NCI-H1417 (cell line): ENCODE measurements at places on chromosomes 16 and 17.

DNA sequence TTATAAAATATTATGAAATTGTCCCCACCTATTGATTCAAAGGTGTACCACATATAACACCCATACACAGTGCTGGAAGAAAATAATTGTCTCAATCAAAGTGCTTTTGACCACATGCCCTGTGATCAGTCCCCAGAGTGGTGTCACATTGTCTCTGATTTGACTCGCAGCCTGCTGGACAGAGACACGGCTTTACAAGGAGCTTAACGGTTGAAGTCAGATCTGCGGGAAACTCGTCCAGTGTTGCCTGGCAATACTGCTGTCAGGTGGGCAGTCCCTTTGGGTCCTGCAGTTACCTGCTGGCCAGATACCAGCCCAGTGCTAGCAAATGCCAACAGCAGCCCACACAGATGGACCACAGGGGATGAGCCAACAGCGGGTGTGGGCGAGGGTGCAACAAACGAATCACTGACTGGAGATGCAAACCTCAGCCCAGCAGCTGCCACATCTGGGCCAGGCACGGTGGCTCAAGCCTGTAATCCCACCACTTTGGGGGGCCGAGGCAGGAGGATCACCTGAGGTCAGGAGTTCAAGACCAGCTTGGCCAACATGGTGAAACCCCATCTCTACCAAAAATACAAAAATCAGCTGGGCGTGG, 26.2 kb upstream of the SSTR2 start:
- DNase-seq: peak; percentile 54

GRCh38 chr17:74943808-74944522, 8.3 kb downstream of the OTOP3 start:
- DNase-seq: no peak

DNA sequence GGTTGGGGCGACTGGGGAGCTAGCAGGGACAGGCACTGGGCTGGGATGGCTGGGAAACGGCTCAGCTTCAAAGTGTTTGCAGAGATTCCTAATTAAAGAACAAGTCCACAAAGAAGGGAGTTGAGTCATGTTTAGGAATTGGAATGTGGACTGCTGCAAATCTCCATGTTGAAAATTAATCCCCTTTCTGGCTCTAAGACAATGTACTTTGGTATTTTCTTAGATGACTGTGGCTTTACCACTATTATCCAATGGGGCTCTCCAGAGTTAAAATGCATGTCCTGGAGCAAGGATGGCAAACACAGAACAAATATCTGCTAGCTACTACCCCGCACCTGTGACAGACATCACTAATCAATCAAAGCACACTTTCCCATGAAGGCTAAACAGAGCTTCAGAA, 22.2 kb upstream of the WSCD1 start:
- DNase-seq: no peak

GRCh38 chr17:8163978-8164814, 1.4 kb upstream of the VAMP2 start:
- DNase-seq: no peak

- no peak for DNase-seq
Measured at GRCh38 chr17:18848501-18848900, 9.4 kb upstream of the PRPSAP2 start.

DNA sequence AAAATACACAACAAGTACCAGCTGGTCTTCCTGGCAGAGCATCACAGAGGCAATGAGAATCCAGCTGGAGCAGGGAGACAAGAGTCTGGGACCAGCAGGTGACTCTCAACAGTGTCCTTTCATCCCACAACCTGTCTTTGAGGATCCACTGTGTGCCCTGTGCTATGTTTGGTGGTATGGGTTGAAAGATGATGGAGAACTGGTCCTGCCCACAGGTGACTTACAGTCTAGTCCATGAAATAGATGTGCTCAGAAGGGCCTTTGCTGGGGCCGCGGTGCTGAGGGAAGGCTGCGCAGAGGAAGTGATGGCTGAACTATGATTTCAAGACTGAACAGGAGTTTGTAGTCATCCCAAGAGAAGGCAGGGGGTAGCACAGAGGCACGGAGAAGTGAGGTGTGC, 17.9 kb downstream of the WNT3 start:
- DNase-seq: no peak

- DNase-seq: no peak
Measured at GRCh38 chr17:50318501-50319285, 27.2 kb upstream of the XYLT2 start.

GRCh38 chr17:73592079-73592415, 52.2 kb downstream of the SDK2 start:
- DNase-seq: no peak

DNA sequence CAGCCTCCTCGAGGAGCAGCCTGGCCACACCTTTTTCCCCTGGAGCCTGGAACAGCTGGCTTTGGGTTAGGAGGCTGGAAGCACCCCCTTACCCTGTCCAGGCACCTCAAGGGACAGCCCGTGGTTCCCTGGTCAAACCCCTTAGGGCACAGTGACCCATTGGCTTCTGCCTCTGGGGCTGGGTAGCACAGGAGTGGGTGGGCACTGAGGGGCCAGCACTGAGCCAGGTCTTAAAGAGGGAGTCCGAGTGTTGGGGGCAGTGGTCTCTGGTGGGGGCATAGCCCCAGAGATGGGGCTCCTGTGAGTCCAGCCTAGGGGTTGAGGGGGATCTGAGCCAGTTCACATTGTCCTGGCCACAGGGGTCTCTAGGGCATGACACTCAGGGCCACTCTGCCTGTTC, 15.4 kb downstream of the OTOP3 start:
- DNase-seq: no peak

GRCh38 chr17:63039899-63040602, 74.0 kb downstream of the TANC2 start:
- DNase-seq: peak; percentile 53

DNA sequence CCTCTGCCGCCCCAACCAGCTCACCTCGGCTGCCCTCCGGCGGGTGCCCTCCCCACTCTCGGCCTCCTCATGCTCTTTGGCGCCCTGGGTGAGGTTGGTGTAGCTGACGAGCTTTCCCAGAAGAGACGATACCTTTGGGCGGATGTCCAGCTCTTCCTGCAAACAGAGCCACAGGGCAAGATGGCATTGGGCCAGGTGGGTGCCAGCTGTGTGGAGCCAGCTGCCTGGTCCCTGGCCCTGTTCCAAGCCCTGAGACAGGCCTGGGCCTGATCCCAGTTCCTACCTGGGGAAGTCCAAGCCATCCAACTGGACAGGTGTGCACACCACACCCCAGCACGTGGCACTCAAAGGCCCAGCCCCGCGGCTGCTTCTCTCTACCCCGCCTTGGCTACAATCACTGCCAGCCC, 6.9 kb downstream of the SLC12A4 start:
- DNase-seq: peak; percentile 98

GRCh38 chr16:27779641-27780164, 229.8 kb downstream of the KATNIP start:
- peak; percentile 30 for DNase-seq

- DNase-seq: no peak
Measured at GRCh38 chr16:84228256-84228838, 11.5 kb downstream of the KCNG4 start.

DNA sequence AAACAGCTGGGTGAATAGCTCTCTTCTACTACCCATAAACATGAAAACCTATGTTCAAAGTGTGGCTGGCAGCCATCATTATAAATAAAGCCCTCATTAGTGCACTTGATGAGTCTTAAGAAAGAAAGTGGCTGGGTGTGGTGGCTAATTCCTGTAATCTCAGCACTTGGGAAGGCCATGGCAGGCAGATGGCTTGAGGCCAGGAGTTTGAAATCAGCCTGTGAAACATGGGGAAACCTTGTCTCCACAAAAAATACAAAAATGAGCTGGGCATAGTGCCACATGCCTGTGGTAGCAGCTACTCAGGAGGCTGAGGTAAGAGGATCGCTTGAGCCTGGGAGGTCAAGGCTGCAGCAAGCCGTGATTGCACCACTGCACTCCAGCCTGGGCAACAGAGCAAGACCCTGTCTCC, 28.3 kb upstream of the APPBP2 start:
- no peak for DNase-seq

- DNase-seq: no peak
Measured at GRCh38 chr17:76686538-76687297, 24.0 kb downstream of the MXRA7 start.

DNA sequence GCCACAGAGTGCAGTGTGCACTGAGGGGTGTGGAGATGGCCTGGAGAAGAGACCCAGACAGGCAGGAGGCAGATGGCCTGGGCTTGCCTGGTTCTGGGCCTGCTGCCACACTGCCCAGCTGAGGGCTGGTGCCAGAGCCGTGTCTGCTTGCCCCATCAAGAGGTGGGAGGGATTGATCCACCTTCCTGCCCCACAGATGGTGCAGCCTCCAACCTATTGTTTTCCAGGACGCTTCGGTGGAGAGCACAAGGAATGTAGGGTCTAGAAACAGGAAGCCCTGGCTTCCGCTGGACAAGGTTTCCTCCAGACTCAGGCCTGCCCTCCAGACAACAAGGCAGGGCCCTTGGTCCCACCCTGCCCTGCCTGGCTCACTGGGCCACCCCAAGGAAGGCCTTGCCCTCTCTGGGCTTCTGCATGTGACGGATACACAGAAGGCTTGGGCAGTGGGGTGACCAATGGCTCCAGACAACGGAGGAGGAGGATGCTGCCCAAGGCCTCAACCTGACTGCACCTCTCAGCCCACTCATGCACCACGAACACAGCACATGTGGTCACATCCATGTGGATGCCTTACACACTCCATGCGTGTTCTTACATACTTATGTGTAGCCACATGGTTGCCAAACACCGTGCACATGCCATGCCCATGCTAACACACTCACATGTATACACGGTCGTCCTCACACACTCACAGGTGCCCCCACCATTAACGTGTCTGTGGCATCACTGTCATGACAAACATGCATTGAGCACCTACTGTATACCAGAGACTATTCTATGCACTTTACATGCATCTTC, 6.5 kb upstream of the CDH5 start:
- DNase-seq: no peak

DNA sequence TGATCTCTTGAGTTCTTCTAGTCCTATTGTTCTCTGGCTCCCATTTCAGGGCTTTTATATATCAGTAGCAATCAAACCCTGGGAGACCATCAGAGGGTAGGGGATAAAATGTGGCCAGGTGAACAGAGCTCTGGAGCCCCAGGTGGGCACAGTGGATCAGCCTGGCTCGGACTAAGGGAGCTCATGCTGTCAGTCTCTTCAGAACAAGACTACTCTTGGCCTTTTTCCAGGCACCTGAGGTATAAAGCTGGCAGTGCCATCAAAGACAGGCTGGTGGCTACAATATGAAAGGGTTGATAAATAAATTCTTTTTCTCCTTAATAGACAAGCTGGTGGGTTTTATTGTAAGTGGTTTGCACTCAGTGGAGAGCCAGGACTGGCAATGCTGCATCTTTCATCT, 160.0 kb upstream of the CCL2 start:
- DNase-seq: no peak

DNA sequence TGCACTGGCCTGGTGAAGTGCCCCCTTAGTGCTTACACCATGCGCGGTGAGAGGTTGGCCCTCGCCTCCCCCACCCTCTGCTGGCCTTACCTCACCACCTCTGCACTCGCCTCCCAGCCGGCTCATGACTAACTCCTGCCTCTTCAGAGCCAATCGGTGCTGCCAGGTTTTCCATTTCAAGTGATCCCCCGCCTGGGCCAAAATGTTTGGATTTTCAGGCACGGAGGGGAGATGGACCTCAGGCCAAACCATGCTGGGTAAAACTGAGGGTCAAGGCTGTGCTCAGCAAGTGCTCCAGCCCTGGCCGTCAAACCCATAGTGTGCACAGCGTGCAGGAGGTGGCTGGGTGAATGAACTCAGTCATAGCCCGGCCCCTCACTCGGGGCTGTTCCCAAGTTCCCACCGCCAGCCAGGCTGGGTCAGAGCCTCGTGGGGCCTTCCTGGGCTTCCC, 175.4 kb downstream of the SEC14L1 start:
- DNase-seq: no peak

- no peak for DNase-seq
Measured at GRCh38 chr17:49468811-49469385, 26.2 kb upstream of the NGFR start.

DNA sequence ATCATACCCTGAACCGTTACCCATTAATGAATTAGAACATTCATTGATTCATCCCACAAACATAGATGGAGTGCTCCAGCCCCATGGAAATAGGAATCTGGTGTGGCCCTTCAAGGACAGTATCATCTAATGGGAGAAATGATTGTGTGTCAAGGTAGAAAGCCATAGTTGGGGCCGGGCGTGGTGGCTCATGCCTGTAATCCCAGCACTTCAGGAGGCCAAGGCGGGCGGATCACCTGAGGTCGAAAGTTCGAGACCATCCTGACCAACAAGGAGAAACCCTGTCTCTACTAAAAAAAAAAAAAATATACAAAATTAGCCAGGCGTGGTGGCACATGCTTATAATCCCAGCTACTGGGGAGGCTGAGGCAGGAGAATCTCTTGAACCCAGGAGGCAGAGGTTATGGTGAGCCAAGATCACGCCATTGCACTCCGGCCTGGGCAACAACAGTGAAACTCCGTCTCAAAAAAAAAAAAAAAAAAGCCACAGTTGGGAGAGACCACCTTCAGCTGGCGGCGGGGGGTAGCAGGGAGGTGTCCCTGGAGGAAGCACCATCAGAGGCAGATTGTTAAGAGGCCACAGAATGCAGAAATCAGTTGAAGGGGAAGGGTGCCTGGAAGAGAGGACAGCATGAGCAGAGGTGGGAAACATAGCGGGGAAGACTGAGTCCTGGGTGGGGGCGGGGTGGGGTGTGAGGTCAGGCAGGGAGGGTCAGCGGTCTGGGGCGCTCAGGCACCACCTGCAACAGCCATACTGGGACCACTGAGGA, 60.0 kb downstream of the USP22 start:
- no peak for DNase-seq

DNA sequence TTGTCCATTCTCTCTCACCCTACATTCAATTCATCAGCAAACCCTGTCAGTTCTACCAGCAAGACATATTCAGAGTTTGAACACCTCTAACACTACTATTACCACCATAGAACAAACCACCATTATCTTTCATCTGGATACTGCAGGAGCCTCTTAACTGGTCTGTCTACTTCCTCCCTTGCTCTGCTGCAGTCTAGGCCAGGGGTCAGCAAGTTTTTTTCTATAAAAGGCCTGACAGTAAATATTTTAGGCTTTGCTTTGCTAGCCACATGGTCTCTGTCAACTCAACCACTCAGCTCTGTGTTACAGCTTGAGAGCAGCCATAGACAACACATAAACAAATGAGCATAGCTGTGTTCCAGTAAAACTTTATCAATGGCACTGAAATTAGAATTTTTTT, 13.8 kb downstream of the KCTD19 start:
- no peak for DNase-seq

DNA sequence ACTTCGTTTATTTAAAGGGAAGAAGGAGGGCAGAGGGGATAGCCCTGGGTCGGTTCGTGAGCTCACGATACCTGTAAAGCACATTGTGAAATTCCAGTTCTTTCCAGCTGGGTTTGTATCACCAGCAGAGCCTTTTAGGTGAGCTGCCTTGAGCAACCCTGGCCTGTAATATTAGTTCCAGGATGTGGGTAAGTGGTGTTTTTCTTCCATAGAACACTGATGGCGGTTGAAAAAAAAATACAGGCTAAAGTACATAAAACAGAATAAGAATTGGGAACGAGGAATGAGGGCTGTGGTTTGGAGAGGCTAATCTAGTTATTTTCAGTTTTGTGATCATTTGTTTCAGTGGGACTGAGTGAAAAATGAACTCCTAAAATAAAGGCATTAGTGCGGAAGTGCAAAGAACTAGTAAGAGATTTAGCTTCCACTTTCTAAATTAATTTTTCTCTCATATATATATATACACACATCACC, 20.6 kb downstream of the HS3ST3B1 start:
- no peak for DNase-seq
